Stimulated activated CD8-positive, alpha-beta memory T cell treated with anti-CD3 and anti-CD28 coated beads, Interleukin-2, amount 100 ng/mL, for 1 hour (primary cell): ENCODE measurements at places on chromosomes 6 and 20.
A peak's percentile ranks its signal among the peaks of the same experiment; 100 is the strongest.

DNA sequence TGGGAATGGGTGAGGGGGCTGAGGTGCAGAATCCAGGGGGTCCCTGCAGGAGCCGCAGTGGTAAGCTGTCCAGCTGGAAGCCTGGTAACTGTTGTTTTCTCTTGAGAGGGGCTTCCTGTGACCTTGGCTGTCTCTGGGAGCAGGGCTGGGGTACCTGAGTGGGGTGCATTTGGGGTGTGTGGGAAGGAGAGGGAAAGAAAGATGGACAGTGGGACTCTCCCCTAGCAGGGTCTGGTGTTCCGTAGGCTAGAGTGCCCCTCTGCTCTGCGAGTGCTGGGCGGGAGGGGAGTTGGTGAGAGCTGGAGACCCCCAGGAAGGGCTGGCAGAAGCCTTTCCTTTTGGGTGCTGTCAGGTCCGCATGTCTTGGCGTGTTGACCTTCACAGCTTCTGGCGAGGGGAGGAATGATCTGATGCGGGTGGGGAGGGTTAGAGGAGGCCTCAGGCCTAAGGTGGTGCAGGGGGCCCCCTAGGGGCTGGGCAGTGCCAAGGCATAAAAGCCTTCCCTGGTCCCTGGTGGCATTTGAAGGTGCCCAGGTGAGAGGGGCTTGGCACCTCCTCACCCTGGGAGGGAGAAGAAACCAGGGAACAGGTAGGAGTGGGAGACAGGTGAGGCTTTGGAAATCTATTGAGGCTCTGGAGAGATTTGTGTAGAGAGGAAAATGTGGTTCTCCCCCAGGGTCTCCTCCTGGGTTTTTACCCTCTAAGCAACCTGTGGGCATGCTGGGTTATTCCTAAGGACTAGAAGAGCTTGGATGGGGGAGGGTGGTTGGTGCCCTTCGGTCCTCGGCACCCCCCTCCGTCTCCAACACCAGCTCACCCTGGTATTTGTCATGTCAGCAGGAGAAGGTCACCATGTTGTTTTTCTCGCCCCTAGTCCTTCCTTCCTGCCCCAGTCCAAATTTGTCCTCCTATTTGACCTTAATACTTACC, 3.3 kb downstream of the VEGFA start:
- no peak for DNase-seq

GRCh38 chr20:61439251-61439650, 187.2 kb downstream of the CDH4 start:
- DNase-seq: no peak

DNA sequence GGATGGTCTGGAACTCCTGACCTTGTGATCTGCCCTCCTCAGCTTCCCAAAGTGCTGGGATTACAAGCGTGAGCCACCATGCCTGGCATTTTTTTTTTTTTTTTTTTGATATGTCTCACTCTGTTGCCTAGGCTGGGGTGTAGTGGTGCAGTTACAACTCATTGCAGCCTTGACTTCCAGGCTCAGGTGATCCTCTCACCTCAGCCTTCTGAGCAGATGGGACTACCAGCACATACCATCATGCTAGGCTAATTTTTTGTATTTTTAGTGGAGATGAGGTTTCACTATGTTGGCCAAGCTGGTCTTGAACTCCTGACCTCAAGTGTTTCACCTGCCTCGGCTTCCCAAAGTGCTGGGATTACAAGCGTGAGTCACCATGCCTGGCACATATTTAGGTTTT, 34.3 kb downstream of the PHF20 start:
- DNase-seq: no peak

DNA sequence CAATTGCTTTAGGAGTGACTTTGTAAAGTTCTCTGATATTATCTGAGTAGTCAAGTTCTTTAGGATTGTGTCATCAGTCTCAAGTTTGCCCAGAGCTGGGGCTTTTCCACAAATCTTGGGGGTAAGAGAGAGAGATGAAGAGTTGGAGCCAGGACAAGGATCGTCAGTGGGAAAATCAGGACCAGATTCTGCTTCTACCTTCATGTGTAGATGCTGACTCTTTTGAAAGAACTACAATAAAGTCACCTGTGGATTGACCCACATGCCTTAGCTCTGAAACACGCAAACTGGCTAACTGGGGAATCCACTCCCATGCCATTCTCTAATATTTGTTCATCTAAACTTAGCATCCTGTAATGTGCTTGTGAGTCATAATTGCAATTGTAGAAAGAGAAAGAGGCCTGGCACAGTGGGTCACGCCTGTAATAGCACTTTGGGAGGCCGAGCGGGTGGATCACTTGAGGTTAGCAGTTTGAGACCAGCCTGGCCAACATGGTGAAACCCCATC, 15.6 kb upstream of the BICRAL start:
- no peak for DNase-seq

- no peak for DNase-seq
These were observed 370.7 kb downstream of the RFPL4B start for GRCh38 chr6:112717856-112718255.

- DNase-seq: no peak
These were observed 9.4 kb upstream of the TAF8 start for GRCh38 chr6:42040856-42041480.

GRCh38 chr6:150184850-150185731, 42.2 kb downstream of the PPP1R14C start:
- no peak for DNase-seq

- no peak for DNase-seq
These were observed 117.6 kb downstream of the TFAP2B start for GRCh38 chr6:50936277-50936681.

DNA sequence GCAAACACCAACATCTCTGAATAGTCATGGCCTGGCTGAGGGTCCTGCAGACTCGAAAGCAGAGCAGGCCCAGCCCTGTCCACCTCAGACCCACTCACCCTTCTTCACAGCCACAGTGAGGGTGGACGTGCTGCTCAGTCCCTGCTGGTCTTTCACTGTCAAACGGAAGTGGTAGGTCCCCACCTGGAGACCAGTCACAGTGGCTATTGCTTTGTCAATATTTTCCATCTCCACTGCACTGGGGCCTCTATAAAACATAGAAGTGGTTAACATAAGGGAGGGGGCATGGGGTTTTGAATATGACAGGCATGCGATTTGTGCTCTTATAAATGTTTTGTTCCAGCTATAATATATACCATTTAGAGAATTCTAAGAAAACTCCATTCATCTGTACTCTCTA, 73.9 kb downstream of the ALDH5A1 start:
- DNase-seq: no peak

- no peak for DNase-seq
These were observed 699 bp downstream of the PTPRT start for GRCh38 chr20:43188861-43189553.

GRCh38 chr20:58044931-58045555, 183.4 kb downstream of the ANKRD60 start:
- no peak for DNase-seq

GRCh38 chr6:106256201-106256968, 69.2 kb downstream of the ATG5 start:
- no peak for DNase-seq

- DNase-seq: no peak
These were observed 53.6 kb downstream of the JPH2 start for GRCh38 chr20:44133424-44133823.

GRCh38 chr20:10332656-10333415, 101.2 kb downstream of the MKKS start:
- no peak for DNase-seq

DNA sequence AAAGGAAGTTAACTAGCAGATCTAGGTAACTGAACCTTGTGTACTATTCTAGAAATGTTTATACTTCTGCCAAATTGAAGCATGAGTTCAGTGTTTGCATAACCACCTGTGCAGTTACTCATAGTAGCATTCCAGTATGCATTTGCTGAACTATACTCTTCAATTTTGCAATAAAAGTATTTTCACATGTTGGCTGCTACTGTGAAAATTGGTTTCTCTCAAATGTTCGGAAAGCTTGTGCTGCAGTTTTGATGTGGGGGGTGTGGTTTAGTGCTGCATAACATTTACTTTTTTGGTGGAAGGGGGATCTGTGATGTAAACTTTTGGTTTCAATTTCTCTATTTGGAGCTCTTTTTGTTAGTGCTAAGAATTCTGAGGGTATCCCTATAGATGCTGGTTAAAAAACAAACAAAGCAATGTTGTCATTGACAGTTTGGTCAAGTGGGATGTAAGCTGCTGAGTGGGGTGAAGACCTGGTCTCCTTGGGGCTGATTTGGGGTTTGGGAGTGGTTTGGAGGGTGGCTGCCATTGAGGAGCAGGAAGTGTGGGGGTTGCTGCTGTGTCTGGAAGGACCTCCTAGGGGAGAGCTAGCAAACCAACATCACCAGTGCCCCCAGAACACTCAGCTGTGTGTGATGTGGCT, 87.8 kb downstream of the CARMIL1 start:
- DNase-seq: peak; percentile 14

DNA sequence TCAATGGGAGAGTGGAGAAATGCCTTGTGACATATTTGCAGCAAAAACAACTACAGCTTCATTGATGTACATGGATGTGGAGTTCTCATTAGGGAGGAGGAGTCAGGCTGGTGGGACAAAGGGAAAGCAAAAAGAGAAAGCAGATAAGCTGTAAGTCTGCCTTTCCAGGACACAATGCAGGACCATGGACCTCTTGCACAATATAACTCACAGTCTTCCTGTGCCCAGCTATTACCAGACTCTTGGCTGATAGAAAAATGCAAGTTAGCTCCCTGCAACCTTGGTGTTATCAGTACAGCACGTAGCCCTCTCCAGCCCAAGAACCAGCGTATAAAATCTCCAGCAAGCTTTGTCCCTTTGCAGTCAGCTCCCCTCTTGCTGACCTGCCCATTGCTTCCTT, 232.3 kb downstream of the NFATC2 start:
- no peak for DNase-seq

GRCh38 chr20:21102603-21103311, 3.4 kb downstream of the LINC00237 start:
- DNase-seq: no peak

- no peak for DNase-seq
These were observed 1.6 kb downstream of the TRIM27 start for GRCh38 chr6:28922004-28922820.

DNA sequence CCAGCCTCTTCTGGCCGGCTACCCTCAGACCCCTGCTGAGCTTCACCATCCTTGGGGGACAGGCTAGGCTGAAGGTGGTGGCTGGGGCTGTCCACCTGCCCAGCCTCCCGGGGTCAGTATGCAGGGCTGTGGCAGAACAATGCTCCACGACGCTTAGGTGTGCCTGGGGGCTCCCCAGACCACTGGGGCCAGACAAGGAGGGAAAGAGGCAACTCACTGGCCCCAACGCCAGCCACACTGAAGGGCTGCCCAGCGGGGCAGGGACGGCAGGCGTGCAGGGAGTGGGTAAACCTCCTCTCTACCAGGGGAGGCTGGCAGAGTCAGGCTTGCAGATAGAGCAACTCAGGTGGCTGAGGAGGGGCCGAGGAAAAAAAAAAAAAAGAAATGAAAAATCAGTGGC, 11.5 kb upstream of the UBE2V1 start:
- DNase-seq: no peak

DNA sequence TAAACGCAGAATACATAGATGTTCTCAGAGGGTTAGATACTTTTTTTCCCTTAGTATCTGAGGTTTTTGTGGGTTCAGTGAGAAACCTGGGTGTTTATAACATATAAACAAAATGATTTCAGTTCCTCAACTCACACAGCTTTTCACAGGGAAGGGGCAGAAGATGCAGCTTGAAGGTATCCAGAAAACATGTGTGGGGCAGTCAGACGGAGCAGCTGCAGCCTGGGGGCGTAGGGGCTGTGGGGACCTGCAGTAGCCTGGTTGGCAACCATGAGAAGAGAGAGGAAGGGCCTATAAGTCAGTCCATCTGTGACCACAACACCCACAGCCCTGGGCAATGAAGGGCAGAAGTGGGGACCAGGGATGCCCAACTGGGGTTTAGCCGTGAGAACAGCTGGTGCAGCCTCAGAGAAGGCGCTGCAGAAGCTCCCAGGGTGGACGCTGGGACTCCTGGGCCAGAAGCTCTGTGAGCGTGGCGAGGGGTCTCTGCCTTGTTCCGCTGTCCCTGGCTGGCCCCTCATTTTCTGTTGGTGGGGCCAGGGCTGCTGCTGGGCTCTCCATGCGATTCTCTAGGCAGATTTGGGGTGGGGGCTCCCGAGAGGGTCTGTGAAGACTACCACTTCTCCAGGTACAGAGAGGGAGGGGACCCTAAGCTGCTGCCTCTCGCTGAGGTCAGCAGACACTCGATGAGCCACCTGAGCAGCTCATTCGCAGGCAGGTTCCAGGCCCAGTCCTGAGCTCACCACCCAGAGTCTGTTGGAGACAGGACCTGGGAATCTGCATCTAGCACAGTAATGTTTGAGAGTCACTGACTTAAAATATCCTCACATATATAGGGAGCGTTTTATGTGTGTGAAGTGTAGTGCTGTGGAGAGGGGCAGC, 181.2 kb downstream of the ZDHHC14 start:
- no peak for DNase-seq

- DNase-seq: no peak
These were observed 34.7 kb upstream of the EZR start for GRCh38 chr6:158853880-158854213.

DNA sequence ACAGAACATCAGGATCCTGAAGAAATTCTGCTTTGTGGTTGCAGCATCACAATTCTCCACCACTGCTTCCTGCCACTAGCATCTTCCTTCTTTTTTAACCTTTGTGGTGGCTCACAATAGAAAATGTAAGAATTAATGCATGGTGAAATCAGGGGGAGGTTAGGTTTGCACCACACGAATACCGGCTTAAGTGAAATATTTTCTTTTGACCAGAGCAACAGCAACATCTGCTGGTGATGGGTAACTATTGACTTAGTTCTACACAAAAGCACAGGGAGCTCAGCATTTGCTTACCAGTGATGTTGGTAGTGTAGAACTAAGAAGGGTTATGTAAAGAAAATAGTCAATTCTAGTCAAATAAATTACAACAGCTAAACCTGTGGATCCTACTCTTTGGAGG, 280.5 kb downstream of the SYNE1 start:
- DNase-seq: no peak

DNA sequence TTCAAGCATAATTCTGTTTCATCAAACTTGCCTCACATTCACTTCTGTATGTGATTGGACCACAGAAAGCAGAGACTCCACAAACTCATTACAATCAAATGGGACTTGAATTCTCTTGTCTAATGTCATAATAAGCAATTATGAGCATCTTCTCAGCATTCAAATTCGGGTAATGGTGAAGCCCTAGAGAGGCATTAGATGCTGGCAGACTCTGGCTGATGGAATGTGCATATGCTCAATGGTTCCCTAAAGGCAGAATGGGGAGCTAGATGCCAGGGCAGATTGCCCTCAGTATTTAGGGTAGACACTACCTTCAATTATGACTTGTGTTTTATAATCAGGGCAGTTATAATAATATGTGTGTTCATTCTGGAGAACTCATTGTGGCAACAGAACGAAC, 127.9 kb downstream of the HDGFL1 start:
- DNase-seq: no peak

DNA sequence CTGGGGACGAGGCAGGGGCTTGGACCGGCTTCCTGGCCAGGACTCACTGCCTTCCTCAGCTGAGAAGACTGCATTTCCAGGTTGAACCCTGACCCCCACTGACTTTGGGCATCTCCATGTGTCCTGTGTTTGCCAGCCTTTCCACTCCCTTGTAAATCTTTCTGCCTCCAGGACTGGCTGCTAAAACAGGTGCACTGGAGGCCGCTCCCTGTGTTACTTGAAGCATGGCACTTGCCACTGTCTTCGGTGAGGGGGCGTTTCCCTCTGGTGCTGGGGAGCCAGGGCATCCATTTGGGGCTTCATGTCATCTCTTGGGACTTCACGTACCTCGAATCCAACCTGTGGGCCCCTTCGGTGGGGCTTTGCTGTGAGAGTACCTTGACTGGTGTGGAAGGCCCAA, 6.7 kb upstream of the RBM38 start:
- DNase-seq: no peak

- DNase-seq: peak; percentile 36
These were observed 824 bp downstream of the MPC1 start for GRCh38 chr6:166381733-166382499.
